Breast epithelium (tissue), 4 donors: ENCODE measurements at places on chromosomes 2 and 18. TPM values are rescaled to one million over a fixed set of nuclear protein-coding genes. Genes with fewer than 3 reads are reported as not detected.

- no peak for DNase-seq
- no peaks in the 10 kb centered on the region for H3K27me3 ChIP-seq
- H3K4me1 ChIP-seq: no peaks in the 10 kb centered on the region
- H3K4me3 ChIP-seq: no peak overlapping the region
These were observed 159.1 kb upstream of the PIEZO2 start for GRCh38 chr18:11308499-11308898.

GRCh38 chr2:191715471-191715870 is 37.5 kb downstream of the NABP1 start:
- H3K27ac ChIP-seq: no peak overlapping the region
- H3K36me3 ChIP-seq: no peaks in the 10 kb centered on the region
- no peak for DNase-seq
- H3K27me3 ChIP-seq: no peaks in the 10 kb centered on the region
- no peak overlapping the region for H3K4me3 ChIP-seq
- no peaks in the 10 kb centered on the region for H3K4me1 ChIP-seq

The SLC19A3 gene
- 29.9 TPM for total RNA-seq

DNA sequence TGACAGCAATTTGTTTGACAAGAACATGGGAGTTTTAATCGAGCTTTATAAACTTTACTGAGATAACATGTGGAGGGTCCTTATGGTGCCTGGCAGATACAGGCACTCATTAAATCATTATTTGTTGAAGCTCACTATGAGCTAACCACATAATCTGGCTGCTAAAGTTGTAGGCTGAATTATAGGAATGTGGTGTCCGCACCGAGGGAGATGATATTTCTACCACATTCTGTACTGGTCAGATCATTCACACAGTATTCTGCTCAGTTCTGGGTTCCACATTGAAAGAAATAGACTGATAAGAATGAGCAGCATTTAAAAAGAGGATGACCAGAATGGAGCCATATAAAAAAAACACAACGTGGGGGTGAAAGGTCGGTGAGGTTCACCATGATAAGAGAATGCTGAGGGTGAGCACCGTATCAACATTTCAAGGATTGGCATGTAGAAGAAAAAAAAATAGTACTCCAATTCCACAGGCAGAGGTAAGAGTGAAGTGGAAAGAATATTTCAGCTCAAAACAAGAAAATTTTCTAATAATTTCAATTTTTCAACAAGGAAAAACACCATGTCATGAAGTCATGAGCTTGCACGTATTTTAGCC is 54.4 kb downstream of the TMEFF2 start:
- no peaks in the 10 kb centered on the region for H3K4me1 ChIP-seq
- no peaks in the 10 kb centered on the region for H3K27me3 ChIP-seq
- no peaks in the 10 kb centered on the region for H3K36me3 ChIP-seq
- H3K27ac ChIP-seq: no peak overlapping the region

The RGPD3 gene
- 1.6 TPM for total RNA-seq

DNA sequence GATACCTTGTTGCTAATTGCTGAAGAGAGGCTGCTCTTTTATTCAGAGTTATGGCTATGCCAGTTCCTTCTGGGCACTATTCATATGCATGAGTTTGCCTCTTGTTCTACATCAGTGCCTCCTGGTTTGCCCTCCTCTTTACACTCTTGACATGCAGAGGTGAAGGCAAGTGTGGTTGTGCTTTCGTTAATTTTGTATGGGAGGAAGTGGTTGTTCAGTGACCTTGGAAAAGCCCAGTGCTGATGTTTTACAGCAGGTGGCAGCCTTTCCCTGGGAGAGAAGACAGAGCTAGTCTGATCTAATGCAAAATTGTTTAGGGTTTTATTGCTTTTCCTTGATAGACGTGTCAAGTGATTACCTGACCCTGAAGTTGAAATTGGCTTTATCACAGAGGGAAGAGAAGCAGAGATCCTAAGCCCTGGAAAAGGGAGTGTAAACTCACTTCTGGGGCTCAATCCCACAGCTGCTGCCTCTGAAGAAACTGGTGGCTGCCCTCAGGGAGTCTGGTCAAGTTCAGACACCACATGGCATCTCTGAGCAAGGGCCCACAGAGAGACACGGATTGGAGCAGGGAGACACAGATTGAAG is 30.5 kb upstream of the VPS54 start:
- H3K27ac ChIP-seq: no peak overlapping the region
- no peaks in the 10 kb centered on the region for H3K36me3 ChIP-seq
- H3K4me3 ChIP-seq: no peak overlapping the region
- H3K4me1 ChIP-seq: no peaks in the 10 kb centered on the region
- DNase-seq: no peak

The NOSTRIN gene
- total RNA-seq: 73.7 TPM

GRCh38 chr2:219748671-219749570 is 121.5 kb downstream of the SLC4A3 start:
- no peak overlapping the region for H3K27ac ChIP-seq
- no peaks in the 10 kb centered on the region for H3K36me3 ChIP-seq
- DNase-seq: no peak
- no peak overlapping the region for H3K4me3 ChIP-seq
- no peaks in the 10 kb centered on the region for H3K4me1 ChIP-seq
- no peaks in the 10 kb centered on the region for H3K27me3 ChIP-seq

The OXER1 gene
- total RNA-seq: 1.0 TPM

The NMUR1 gene
- total RNA-seq: not detected

DNA sequence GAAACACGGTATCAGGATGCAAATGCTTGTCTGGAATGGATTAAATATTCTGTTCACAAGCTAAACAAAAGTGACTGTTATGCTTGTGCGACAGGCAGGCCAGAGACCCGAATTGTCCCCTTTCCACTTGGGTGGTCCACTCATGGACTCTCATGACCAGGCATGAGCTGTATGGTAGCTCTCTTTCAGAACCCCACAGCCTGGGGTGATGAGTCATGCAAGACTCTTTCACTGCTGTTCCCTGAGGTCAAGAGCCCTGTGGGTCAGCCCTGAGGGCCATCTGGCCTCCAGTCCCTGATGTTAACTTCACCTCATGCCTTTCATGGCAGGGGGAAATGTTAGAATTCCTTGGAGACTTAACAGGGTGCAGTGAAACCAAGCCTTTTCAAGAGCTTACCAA is 13.7 kb upstream of the SAP130 start:
- DNase-seq: no peak
- no peaks in the 10 kb centered on the region for H3K36me3 ChIP-seq

DNA sequence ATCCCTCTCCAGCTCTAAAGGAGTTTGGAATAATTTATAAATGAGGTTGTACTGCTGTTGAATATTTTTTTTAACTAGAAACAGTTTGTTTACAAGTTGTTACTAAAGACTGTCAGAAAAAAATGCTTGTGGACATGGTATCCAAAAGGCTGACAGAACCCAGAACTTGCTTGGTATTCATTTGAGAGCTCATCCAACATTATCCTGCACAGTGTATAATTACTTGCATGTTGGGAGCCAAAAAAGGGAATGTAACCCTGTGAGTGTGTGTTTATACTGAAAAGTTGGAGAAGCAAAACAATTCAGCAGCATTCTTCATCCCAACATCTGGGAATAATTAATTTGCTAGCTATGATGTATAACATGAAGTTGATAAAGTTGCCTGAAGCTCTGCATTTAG is 42.1 kb upstream of the EHBP1 start:
- H3K27ac ChIP-seq: no peak overlapping the region
- no peak for DNase-seq
- no peaks in the 10 kb centered on the region for H3K36me3 ChIP-seq
- no peaks in the 10 kb centered on the region for H3K4me1 ChIP-seq
- no peaks in the 10 kb centered on the region for H3K27me3 ChIP-seq
- no peak overlapping the region for H3K4me3 ChIP-seq

GRCh38 chr2:106638043-106638442 is 150.9 kb downstream of the CD8B2 start:
- no peaks in the 10 kb centered on the region for H3K36me3 ChIP-seq
- no peak for DNase-seq
- no peaks in the 10 kb centered on the region for H3K4me1 ChIP-seq
- H3K27ac ChIP-seq: no peak overlapping the region

GRCh38 chr2:181574321-181574720 is 82.6 kb downstream of the CERKL start:
- no peak overlapping the region for H3K4me3 ChIP-seq
- no peaks in the 10 kb centered on the region for H3K27me3 ChIP-seq
- DNase-seq: no peak
- H3K36me3 ChIP-seq: no peaks in the 10 kb centered on the region

DNA sequence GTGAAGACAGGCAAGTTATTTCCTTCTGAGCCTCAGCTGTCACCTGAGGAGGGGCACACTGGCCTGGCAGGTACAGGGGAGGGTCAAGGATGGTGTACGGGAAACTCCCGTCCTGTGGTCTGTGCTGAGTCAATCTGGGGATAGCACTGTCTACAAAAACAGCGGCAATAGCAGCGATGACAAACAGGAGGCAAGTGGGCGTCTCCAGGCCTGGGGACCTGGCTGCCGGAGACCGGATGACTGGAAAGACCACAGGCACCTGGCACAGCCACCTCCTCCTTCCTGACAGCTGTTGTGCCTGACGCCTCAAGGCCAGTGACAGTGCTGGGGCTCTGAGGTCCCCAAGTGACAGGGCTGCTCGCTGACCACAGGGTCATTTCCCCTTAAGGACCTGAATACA is 202.1 kb upstream of the HS6ST1 start:
- peak; percentile 84 for DNase-seq
- H3K4me1 ChIP-seq: no peaks in the 10 kb centered on the region
- H3K36me3 ChIP-seq: no peaks in the 10 kb centered on the region
- peak overlapping the region; percentile 75 for H3K27ac ChIP-seq
- no peaks in the 10 kb centered on the region for H3K27me3 ChIP-seq

- no peak overlapping the region for H3K4me3 ChIP-seq
- no peak for DNase-seq
- H3K4me1 ChIP-seq: no peaks in the 10 kb centered on the region
- H3K36me3 ChIP-seq: no peaks in the 10 kb centered on the region
- no peaks in the 10 kb centered on the region for H3K27me3 ChIP-seq
These were observed 39.6 kb downstream of the LHCGR start for GRCh38 chr2:48715956-48716355.

The ZNG1B gene
- 29.9 TPM for total RNA-seq

The CCDC121 gene
- 4.9 TPM for total RNA-seq

- H3K27ac ChIP-seq: no peak within 1 kb of the TSS
- no peaks in the 10 kb centered on the region for H3K4me1 ChIP-seq
- no peak for DNase-seq
- H3K27me3 ChIP-seq: peaks cover 11% of the 10 kb centered on the region
- H3K4me3 ChIP-seq: peak within 1 kb of the TSS; percentile 51
- no peaks in the 10 kb centered on the region for H3K36me3 ChIP-seq
These were observed at the start of gene SLC8A1 for GRCh38 chr2:40451918-40452605. Gene SLC8A1 (minus strand): TSS chr2:40452090.

GRCh38 chr2:207775473-207775872 is 5.8 kb upstream of the FZD5 start:
- H3K4me1 ChIP-seq: no peaks in the 10 kb centered on the region
- no peak overlapping the region for H3K27ac ChIP-seq
- H3K36me3 ChIP-seq: no peaks in the 10 kb centered on the region
- H3K27me3 ChIP-seq: no peaks in the 10 kb centered on the region
- no peak for DNase-seq

DNA sequence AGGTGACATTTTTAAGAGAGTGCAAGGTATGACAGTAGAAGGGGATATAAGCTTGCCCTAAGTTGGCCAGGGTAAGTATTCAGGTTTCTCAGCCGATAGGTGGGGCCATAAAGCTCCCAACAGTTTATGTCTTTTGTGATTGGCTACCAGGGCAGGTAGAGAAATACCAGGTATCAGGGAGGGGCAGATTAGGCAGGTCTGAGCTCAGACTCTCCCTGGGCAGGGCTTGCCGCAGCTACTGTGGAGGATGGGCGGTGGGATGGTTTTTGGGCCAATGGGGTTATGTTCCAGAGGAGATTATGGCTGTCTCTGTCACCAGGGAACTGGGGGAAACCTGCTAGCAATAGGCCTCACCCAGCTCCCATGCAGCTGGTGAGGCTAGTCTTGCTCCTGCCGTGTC is 211.6 kb downstream of the PTH2R start:
- H3K27ac ChIP-seq: no peak overlapping the region
- no peaks in the 10 kb centered on the region for H3K4me1 ChIP-seq
- H3K4me3 ChIP-seq: no peak overlapping the region
- DNase-seq: no peak
- no peaks in the 10 kb centered on the region for H3K27me3 ChIP-seq

The DES gene
- total RNA-seq: 29.6 TPM

GRCh38 chr2:12363138-12363537 is 353.6 kb upstream of the TRIB2 start:
- no peak for DNase-seq
- no peak overlapping the region for H3K27ac ChIP-seq
- H3K36me3 ChIP-seq: no peaks in the 10 kb centered on the region

DNA sequence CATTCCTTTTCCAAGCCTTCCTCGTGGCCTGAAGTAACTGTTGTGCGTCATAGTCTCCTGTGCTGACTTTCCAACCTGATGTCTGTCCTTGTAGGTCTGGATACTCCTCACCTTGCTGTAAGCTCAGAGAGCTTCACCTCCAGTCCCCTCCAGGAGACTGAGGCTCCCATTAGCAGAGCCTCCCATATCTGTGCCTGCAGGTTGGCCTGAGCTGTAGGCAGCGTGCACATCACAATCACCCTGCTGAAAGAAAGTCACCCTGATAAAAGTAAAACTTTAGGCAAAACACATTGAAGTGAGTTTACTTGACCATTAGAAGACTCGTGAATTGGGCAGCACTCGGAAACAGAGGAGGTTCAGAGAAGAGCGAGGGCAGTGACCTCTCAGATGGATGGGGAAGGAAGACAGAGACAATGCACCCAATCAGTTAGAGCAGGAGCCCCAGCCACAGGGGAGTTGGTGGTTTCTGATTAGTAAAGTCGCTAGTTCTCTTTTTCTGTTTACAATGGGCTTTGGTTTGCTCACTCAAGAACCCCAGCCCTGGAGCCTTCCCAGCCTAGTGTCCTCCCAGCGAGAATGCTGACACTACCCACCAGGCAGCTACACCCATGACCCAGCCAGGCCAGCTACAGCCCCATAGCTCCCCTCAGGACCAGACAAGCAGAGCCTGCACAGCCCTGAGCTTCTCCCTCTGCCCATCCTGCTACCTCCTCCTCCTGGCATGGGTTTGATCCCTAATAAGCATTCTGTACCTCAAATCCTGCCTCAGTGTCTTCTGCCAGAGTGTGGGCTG is 12.1 kb upstream of the TPO start:
- no peaks in the 10 kb centered on the region for H3K27me3 ChIP-seq
- no peaks in the 10 kb centered on the region for H3K4me1 ChIP-seq
- DNase-seq: no peak
- H3K36me3 ChIP-seq: no peaks in the 10 kb centered on the region

GRCh38 chr2:6865346-6866274 is at the start of gene CMPK2:
Gene CMPK2 (minus strand): TSS chr2:6865907. CDS start chr2:6865696, 211 bp downstream.
- no peak for DNase-seq
- no peaks in the 10 kb centered on the region for H3K36me3 ChIP-seq
- H3K27me3 ChIP-seq: no peaks in the 10 kb centered on the region
- H3K4me1 ChIP-seq: no peaks in the 10 kb centered on the region

The GALNT14 gene
- 0.16 TPM for total RNA-seq
